ENCODE measurements at places on chromosomes 7 and 10.

DNA sequence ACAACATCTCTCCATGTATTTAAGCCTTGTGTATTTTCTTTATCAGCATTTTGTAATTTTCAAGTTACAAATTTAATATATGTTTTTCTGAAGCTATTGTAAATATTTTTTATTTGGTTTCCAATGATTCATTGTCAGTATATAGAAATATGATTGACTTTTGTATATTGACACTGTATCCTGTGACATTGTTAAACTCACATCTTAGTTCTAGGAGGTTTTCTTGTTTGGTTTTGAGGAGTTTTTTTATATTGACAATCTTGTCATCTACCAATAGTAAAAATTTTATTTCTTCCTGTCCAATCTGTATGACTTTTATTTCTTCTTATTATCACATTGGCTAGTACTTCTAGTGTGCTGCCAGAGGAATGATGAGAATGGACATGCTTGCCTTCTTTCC lies 393.7 kb downstream of the GPAM start:
- no peak for DNase-seq

- DNase-seq, result no peak
These were observed 994.9 kb downstream of the REEP3 start for GRCh38 chr10:64515970-64516699.

GRCh38 chr10:11869743-11870460 lies 46.7 kb downstream of the PROSER2 start:
- no peak for DNase-seq

- no peak for DNase-seq
These were observed 97.9 kb downstream of the ARHGAP21 start for GRCh38 chr10:24625778-24626177.

- no peak for DNase-seq
These were observed 76.7 kb downstream of the ETV1 start for GRCh38 chr7:13912715-13913278.
